Stimulated activated CD4-positive, alpha-beta T cell treated with anti-CD3 and anti-CD28 coated beads, Interleukin-1b, Interleukin-23, amount 100 ng/mL, for 4 hours (primary cell): ENCODE measurements at places on chromosomes 1 and 21.

DNA sequence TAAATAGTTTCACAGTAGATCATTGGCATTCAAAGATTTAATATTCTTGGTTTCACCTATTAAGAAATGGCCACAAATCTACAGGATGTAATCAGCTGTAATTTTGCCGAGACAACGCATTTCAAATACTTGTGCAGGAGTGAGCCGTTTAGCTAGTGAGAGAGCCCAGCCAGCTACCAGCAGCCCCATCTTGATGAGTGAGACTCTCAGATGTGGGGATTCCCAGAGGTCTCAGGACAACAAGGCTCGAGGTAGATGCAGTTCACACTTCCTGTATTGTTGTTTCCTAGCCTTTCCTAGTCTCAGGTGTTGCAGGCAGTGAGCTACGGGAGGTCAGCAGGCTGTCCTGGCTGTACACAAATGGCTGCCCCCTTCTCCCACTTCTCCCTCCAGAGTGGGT, 108.6 kb downstream of the PBX1 start:
- DNase-seq = no peak

- DNase-seq = peak; percentile 27
These were observed at the start of gene TMEM269 for GRCh38 chr1:42784946-42785693. Gene TMEM269, plus strand, starts transcription at chr1:42784991. Its CDS starts 4,903 bp downstream, at chr1:42789894.

- DNase-seq = no peak
These were observed at the start of gene RNF223 for GRCh38 chr1:1073743-1074587. Gene RNF223, minus strand, starts transcription at chr1:1074306. Its CDS starts 1,740 bp downstream, at chr1:1072566.

DNA sequence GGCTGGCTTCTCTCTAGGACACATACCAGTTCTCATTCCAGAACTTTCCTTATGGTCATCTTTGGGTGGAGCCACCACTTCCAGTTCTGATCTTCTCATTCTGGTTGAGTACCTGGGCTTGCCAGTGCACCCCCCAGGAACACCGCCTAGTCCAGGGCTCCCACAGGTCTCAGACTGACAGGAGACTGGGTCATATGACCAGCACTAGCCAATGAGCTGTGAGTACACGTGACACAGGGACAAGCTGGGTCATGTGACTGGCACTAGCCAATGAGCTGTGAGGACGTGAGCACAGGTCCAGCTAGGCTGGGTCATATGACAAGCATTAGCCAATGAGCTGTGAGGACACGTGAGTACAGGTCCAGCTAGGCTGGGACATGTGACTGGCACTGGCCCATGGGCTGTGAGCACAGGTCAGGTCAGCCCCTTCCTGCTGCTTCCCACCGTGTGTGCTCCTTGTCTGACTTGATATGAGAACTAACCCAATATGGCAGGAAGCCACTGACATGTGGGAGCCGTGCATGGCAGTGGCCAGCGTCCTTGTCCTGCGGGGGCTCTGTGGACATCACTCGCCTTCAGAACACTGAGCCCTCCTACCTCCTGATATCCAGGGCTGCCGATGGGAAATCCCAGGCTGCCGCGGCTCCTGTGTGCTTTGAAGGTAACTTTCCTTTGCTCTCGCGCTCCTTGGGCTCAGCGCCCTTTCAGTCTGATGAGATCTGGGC, 22.7 kb downstream of the KRTAP10-1 start:
- no peak for DNase-seq

DNA sequence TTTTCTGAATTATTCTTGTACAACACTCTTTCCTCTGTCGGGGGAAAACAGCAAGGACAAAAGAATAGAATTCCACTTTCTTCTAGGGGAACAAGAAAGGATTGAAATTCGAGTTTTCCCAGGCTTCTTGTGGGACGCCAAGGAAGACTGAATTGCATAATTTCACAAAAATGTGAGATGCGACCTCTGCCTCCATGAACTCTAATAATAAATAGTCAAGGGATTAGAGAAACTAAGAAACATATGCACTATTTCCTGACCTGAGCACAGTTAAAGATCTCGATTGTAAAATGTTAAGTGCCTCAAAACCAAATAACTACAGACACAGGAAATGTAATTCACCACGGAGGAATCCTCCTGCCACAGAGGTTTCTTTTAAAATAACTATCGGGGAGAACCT, 117.3 kb upstream of the MARK1 start:
- DNase-seq = no peak

GRCh38 chr1:1360506-1361169, 2.3 kb upstream of the MXRA8 start:
- DNase-seq = no peak

GRCh38 chr1:95096218-95096841, 20.8 kb upstream of the TLCD4 start:
- DNase-seq = no peak

DNA sequence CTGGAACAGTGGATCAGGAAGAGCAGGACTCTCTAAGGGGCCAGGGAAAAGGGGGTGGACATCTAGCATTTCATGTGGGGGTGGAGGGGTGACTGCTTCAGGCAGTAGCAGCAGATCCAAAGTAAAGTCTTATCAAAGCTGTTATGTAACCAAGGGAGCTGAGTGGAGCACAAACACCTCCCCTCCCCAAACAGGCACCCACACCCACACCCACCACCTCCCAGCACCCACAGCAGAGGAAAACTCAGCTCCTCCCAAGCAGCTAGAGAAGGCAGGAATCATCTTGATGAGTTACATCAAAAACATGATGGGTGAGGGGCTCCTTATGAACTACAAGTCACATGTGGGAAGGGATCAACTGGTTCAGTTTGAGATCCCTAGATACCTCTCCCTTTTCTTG, 6.0 kb downstream of the DLGAP3 start:
- DNase-seq = no peak

- DNase-seq = no peak
These were observed 1.4 kb downstream of the CITED4 start for GRCh38 chr1:40860706-40861223.

DNA sequence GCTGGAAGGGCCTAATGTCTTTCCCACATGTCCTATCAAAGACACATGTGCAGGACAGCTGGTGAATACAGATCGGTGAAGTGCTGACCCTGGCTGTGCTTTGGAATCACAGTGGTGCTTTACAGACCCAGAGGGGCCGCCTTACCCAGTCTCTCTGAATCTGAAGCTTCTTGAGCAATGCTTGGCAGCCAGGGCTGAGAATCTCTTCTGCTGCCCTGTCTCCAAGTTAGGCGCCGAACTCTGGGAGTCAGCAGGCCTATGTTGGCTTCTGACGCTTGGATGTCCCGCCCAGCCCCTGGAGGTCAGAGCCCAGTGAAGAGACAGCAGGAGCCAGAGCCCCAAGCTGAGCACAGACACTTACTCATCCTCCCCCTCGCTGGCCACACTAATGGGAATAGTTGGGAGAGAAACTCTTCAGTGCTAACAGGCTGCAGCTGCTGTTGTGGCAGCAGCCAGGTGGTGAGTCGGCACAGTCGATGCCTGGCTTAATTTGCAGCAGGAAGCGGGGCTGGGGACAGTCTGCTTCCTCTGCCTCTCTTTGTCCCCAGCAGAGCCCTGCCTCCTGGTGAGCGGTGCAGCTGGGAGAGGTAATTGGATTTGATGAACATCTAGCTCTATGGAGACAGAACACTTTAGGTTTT, 68.1 kb downstream of the URB2 start:
- DNase-seq = no peak

- no peak for DNase-seq
These were observed 4.1 kb downstream of the PLEKHN1 start for GRCh38 chr1:970242-970972.

DNA sequence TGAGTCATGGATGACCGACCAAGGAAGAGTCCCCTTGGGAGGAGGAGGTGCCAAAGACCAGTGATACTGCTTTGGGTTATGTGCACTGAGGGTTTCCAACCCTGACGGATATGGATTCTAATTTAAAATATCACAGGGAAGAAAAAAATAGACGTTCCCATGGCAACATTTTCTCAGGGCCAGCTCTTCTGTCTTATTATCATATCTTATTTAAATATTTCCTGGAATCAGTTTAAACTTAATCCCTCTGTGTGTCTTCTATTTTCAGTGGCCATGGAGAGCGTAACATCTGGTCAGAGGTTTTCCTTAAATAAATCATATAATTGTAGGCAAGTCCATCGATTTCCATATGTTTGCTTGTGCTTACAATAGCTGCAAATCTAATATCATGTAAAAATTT, 205.4 kb upstream of the FMN2 start:
- no peak for DNase-seq

- DNase-seq = no peak
These were observed 54.6 kb upstream of the SEC16B start for GRCh38 chr1:178024504-178024903.

DNA sequence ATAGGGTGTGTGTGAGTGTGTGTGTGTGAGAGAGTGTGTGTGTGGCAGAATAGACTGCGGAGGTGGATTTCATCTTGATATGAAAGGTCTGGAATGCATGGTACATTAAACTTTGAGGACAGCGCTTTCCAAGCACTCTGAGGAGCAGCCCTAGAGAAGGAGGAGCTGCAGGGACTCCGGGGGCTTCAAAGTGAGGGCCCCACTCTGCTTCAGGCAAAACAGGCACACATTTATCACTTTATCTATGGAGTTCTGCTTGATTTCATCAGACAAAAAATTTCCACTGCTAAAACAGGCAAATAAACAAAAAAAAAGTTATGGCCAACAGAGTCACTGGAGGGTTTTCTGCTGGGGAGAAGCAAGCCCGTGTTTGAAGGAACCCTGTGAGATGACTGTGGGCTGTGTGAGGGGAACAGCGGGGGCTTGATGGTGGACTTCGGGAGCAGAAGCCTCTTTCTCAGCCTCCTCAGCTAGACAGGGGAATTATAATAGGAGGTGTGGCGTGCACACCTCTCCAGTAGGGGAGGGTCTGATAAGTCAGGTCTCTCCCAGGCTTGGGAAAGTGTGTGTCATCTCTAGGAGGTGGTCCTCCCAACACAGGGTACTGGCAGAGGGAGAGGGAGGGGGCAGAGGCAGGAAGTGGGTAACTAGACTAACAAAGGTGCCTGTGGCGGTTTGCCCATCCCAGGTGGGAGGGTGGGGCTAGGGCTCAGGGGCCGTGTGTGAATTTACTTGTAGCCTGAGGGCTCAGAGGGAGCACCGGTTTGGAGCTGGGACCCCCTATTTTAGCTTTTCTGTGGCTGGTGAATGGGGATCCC, 18.3 kb upstream of the HDAC1 start:
- DNase-seq = peak; percentile 62

DNA sequence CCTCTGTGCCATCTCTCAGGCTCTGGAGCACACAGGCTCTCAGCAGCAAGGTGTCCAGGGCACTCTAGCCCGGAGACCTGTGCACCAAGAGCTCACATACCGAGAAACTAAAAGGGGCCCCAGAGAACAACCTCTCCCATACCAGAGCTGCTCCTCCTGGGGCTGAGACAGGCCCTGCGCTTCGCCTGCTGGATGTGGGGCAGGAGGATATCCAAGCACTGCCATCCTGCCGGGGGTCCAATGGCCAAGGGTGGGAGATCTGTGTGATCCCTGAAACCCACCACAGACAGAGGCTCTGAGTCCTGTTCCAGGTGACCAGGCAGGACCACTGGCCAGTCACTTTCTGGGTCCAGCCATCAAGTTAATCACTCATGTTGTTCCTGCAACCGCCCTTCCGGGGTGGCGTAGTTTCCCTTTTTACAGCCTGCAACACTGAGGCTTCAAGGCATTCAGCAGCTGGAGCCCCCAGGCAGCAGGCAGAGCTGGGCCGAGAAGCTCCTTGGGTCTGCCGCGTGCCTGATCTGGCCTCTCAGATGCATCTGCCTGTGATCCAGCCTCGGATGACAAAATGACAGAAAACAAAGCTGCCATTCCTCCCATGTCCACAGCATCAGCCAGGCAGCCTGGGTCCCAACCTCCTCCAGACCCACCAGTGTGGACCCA, 36.7 kb upstream of the ACTRT2 start:
- no peak for DNase-seq

GRCh38 chr21:35920436-35920835, 139.9 kb downstream of the SETD4 start:
- DNase-seq = no peak

- no peak for DNase-seq
These were observed 14.6 kb upstream of the GUCA2B start for GRCh38 chr1:42138586-42138985.

- DNase-seq = no peak
These were observed 1155.6 kb downstream of the AMY1C start for GRCh38 chr1:104905322-104905721.

- DNase-seq = no peak
These were observed 97.3 kb downstream of the TTLL7 start for GRCh38 chr1:83901547-83902155.

DNA sequence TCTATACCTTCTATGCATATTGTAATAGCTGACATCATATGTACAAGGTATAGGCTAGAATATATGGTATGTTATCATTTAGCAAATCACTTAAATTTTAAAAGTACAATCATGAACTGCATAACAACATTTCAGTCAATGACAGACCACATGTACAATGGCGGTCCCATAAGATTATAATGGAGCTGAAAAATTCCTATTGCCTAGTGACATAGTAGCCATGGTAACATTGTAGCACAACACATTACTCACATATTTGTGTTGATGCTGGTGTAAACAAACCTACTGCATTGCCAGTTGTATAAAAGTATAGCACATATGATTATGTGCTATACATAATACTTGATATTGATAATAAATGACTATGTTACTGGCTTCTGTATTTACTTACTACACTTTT, 8.9 kb downstream of the RAB3B start:
- no peak for DNase-seq

DNA sequence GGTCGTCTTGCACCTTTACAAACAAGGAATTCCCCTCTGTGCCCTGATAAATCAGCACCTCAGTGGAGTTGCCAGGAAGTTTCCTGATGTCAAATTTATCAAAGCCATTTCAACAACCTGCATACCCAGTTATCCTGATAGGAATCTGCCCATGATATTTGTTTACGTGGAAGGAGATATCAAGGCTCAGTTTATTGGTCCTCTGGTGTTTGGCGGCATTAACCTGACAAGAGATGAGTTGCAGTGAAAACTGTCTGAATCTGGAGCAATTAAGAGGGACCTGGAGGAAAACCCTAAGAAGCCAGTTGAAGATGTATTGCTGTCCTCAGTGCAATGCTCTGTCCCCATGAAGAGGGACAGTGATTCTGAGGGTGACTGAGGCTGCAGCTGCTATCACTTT, 38.3 kb downstream of the ZFYVE9 start:
- no peak for DNase-seq

DNA sequence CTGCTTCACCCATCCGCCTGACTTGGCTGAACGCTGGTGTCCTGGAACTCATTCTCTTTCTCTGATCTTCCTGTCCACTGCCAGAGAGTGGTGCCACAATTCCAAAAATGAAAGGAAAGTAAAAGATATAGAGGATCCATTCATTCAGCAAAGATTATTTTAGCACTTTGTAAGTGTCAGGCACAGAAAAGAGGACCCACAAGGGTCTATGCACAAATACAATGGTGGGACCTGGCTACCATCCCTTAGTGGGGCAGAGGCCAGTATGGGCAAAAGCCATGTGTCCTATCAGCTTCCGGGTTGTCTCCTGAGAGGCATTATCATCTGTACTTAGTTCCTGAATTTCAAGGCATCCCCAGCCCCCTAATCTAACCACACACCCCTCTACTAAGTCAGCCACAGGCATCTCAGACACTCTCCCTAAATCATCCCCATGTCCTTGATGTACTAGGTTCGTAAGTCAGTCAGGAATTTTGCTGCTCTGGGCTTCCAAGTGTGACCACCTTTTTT, 19.0 kb downstream of the SSR2 start:
- no peak for DNase-seq

DNA sequence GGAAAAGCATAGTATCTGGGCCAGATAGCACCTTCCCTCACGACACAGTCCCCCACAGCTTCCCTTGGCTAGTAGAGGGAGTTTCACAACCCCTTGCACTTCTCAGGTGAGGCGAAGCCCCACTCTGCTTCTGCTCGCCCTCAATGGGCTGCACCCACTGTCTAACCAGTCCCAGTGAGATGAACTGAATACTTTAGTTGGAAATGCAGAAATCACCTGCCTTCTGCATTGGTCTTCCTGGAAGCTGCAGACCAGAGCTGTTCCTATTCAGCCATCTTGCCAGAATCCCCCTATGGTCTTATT, 243.2 kb upstream of the FAM78B start:
- DNase-seq = no peak
